Central memory CD4-positive, alpha-beta T cell (primary cell): ENCODE measurements at places on chromosomes 2 and 18.

GRCh38 chr2:181158427-181158826 lies 178.0 kb downstream of the UBE2E3 start:
- DNase-seq = no peak

DNA sequence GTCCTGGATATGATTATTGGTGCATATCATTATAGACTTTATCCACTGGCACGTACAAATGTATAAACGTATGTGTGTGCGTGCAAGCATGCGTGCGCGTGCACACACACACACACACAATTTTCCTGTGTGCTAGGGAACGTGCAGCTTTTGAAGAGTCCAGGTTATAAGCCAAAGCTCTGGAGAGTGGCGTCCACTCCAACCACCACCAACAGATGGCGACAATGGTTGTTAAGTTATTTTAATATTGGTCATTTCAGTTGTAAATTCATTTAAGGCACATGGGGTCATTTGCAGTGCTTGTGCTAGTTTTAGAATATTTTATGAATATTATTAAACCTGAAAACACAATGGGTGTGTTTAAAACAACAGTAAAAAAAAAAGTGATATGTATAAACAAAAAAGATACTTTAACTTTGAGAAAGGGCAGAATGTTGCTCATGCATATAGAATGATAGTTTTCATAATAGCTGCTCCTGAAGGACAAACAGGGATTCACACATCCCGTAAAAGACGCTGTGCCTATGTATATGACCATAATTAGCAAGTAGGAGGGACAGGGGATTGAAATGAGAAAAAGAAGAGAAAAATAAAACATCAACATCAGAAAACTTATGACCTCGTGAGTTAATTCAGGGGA lies 124.2 kb upstream of the ITGB6 start:
- peak; percentile 17 for DNase-seq

- DNase-seq = no peak
These were observed 326.2 kb upstream of the LRATD1 start for GRCh38 chr2:14306268-14306861.

DNA sequence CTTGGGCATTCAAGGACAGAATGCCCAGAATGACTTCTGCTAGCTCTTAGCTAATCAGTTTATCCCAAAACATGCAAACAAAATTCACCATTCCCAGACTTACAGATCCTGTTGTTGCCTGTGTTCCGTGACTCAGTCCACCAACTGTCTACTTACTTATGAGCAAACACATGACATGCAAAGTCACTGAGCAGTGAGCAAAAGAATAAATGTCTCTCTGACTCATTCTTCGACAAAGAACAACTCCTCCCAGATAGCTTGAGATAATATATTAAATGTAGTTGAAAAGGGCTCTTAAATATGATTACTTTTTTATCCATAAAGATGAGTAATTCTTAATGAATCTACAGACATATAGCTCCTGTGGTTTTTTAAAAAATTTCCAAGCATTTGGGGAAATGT lies 9.0 kb upstream of the CREG2 start:
- DNase-seq = no peak

GRCh38 chr2:2879781-2880180 lies 497.8 kb downstream of the EIPR1 start:
- DNase-seq = no peak

DNA sequence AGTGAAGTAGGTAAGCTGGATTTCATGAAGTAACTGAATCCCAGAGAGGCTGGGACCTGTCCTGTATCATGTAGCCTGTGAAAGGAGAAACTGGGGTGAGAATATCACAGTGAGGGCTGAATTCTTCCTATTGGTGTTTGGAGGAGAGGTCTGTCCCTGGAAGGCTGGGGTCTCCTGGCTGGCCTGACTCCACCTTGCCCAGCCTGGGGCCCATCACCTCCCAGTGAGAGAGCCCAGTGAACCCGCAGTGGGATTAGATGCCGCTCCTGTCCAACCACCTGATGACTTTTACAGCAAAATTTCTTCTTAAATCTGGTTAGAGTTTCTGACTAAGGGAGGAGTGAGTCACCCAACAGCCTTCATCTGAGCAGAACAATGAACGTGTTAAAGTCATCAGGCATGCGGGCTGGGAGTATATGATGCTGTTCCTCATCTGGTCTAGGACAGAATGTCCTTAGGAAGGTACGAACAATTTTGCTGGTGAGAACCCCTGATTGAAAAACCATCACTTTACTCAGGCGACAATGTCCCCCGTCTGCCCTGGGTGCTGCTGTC lies 152.9 kb downstream of the LPIN1 start:
- DNase-seq = no peak

- DNase-seq = no peak
These were observed 21.7 kb downstream of the TFPI start for GRCh38 chr2:187532333-187533120.
